Activated CD8-positive, alpha-beta memory T cell treated with anti-CD3 and anti-CD28 coated beads, Interleukin-2, amount 50 U/mL, for 48 hours (primary cell): ENCODE measurements at places on chromosomes 5 and 9.

DNA sequence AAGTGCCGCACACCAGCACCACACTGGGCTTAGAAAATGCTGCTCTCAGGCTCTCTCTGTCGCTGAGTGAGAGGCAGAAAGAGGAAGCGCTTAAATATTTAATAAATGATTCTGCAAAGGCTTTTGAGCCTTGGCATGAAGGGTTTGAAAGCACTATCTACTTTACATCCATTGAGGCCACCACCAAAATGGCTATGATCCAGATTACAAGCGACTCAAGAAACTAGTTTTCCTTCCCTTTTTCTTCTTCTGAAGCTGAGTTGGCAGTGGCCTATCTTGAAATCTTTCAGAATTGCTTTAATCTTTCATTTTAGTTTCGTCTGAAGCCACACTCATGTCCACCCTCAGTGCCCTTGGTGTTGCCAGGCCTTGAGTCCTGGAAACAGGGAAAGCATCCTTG is 59.5 kb downstream of the EBF1 start:
- no peak for DNase-seq

DNA sequence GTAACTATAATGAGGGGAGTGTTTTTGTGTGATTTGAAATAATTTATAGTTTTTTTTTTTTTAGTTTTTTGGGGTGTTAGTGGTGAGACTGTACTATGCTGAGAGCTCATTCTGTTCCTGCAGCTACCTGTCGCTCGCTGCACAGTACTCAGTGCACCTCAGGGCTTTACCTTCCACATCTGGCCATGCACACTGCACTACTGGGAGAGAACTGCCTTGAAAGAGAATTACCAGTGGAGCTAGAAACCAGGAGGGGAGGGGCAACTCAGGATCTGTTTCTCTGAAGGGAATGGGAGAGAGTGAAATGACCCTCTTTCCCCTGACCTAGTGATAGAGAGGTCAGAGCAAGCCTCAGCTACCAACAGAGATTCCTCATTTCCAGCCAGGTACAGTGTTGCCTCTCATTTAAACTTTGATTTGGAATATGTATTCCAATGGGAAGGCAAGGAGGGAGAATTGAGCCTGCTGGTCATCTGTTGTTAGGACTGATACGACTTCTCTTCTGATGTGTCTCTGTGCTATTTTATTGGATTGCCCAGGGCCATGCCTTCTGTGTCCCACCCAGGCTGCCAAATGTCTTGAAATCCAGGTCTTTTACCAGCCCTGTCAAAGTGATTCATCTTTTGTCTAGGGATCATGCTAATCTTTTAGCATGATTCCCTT is 8.9 kb downstream of the ATG10 start:
- DNase-seq = no peak

DNA sequence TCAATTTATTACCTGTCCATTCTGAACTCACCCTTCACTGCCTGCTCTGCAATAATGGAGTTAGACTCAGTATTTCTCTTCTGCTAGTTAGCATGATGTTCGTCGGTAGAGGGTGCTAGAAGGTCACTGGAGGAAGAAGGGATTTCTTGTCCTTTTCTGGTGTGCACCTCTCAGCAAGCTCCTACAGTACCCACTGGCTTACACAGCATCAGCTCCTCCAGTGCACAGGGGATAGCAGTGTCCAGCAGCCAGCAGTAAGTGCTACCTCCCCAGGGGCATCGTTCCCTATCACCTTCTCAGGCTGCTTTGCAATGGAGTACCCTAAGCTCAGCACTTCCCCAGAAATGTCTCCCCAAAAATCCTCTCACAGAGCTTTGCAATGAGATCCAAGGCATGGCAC is 45.9 kb upstream of the APC start:
- no peak for DNase-seq

GRCh38 chr5:133469252-133469651 is 143.1 kb downstream of the FSTL4 start:
- DNase-seq = no peak

DNA sequence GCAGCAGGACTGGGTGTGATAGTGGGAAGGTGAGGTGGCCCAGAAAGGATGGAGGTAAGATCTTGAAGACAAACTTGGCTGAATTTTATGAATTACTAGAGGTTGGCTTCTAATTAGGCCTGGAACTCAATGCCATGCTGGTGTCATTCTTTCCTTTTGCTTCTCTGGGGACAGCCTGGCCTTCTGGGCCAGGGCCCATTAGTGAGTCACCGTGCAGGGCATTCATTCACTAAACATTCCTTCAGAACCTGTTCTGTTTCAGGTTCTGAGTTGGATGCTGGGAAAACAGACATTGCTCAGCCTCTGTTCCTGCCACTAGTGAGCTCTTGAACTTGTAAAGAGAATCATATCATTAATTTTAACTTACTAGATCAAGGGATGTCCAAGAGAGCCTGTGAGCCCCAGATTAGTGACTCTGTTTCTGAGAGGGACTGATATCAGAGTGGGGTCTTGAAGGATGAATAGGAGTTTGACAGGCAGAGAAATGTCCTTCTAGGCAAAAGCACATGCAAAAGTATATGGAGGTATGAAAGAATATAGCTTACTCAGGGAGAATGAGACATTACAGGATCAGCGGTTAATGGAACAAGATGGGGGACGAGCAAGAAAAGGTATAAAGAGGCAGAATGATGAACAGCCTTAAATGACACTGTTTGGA is 66.5 kb downstream of the LHX2 start:
- DNase-seq = no peak

DNA sequence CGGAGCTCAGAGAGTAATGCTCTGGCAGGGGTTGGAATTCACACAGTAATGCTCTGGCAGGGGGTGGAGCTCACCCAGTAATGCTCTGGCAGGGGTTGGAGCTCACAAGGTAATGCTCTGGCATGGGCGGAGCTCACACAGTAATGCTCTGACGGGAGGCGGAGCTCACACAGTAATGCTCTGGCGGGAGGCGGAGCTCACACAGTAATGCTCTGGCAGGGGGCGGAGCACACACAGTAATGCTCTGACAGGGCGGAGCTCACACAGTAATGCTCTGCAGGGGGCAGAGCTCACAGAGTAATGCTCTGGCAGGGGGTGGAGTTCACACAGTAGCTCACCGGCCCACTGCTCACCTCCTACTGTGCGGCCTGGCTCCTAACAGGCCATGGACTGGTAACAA is 47.2 kb upstream of the LPCAT1 start:
- DNase-seq = no peak

- no peak for DNase-seq
Measured at GRCh38 chr9:15192856-15193255, 114.2 kb downstream of the TTC39B start.

DNA sequence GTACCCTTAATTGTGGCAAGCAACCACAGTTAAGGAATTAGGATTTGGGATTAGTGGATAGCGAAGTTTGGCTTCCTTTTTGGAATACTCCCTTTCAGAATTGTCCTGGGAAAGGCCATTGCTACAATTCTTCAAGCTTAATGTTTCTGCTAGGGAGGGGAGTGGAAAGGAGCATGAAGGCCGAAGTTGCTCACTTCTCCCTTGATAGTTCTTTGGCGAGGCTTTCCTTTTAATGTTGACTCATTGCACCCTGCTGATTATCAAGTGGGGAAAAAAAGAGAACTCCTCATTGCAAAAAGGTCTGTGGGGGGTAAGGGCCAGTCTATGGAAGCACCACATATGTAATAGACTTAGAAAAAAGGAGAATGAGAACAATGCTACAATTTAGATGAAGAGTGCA is 30.7 kb downstream of the GRIN3A start:
- DNase-seq = no peak

DNA sequence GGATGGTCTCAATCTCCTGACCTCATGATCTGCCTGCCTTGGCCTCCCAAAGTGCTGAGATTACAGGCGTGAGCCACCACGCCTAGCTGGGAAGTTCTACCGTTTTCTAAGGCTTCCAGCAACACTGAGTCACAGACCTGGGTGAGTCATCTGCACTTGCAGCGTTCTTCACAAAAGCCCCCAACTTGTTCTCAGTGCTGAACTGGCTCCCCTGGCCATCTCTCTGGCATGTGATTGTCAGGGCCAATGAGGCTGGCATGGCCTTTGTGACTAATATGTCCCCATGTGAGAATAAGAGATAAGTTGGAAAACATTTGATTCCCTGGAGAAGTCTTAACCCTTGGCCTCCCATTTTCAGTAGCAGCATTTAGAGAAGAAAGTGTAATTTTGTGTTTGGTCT is 124.4 kb downstream of the WDR41 start:
- no peak for DNase-seq

DNA sequence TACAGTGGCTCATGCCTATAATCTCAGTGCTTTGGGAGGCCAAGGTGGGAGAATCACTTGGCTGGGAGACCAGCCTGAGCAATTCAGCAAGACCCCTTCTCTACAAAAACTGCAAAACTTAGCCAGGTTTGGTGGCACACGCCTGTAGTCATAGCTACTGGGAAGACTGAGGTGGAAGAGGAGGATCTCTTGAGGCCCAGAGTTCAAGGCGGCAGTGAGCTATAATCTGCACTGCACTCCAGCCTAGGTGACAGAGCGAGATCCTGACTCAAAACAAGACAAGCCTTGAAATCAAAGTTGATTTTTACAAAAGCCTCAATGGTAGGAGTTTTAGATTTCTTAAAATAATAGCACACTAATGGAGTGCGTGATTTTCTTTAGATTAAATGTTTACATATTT is 14.6 kb downstream of the UBE2D2 start:
- no peak for DNase-seq

DNA sequence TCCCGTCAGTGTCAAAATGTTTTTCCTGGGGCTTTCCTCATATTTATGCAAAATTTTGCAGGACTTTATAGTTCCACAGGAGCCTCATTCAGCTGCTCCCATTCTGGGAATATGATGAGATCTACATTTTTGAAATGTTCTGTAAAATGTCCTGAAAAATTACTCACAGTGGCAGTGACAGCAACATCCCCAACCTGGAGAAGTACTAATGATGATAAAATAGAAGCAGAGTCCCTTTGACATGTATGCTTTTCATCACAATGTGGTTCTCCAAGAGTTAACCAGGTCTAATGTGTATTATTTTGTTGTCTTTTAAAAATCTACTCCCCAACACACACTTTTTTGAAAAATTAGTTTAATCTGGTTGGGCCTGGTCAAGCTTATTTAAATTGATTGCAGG is 36.1 kb downstream of the RORB start:
- DNase-seq = no peak

DNA sequence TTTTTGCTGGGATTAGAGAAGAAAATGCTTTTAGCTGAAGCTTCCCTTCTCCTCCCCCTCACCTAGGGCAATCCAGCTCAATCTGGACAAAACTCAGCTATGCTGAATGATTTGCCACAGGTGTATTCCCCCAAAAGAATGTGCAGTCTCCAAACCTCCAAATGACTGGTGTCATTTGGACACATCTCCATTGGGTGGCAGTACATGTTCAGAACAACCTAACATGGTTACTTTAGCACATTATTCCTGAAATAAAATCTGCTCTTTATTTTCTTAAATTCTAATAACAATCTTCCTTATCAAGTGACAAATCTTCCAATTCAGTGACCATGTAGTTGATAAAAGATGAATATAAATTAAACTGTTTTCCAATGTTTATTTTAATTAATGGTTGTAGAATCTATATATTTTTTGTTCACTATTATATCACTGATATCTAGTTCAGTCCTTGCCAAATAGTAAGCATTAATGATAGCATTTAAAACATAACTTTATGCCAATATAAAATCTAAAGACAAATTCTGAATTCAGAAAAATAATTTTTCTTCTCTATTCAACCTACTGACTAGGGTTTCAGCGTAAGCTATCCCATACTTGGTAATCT is 61.3 kb upstream of the MOCS2 start:
- DNase-seq = no peak

- DNase-seq = peak; percentile 69
Measured at GRCh38 chr5:143023411-143024096, 253.4 kb downstream of the ARHGAP26 start.

DNA sequence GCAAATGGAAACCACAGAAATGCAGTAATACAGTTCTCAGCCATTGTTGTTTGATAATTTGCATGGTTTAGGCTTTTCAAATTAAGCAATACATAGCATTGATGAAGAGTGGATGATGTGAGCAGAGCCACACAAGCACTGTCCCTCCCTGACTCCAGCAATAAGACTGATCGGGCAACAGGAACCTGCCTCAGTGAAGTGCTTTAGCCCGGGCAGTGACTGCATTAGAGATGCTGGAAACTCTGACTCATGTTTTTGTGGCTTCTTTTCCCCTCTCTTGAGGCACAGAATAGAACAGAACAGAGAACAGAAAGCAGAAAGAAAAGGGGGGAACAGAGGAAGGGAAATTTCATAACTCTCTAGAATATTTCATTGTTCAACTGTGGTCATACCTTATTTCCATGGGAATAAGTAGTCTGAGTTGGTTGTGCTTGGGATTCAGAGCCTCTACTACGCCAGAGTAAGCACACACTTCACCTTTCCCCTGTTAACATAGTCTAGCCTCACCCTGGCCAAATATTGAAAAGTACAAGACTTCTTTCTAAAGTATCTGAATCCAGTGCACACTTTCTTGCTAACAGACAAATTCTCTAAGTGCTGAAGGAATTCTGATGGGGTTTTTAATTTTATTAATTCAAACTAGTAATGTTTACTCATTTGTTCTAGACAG is 164.8 kb upstream of the VCAN start:
- no peak for DNase-seq

DNA sequence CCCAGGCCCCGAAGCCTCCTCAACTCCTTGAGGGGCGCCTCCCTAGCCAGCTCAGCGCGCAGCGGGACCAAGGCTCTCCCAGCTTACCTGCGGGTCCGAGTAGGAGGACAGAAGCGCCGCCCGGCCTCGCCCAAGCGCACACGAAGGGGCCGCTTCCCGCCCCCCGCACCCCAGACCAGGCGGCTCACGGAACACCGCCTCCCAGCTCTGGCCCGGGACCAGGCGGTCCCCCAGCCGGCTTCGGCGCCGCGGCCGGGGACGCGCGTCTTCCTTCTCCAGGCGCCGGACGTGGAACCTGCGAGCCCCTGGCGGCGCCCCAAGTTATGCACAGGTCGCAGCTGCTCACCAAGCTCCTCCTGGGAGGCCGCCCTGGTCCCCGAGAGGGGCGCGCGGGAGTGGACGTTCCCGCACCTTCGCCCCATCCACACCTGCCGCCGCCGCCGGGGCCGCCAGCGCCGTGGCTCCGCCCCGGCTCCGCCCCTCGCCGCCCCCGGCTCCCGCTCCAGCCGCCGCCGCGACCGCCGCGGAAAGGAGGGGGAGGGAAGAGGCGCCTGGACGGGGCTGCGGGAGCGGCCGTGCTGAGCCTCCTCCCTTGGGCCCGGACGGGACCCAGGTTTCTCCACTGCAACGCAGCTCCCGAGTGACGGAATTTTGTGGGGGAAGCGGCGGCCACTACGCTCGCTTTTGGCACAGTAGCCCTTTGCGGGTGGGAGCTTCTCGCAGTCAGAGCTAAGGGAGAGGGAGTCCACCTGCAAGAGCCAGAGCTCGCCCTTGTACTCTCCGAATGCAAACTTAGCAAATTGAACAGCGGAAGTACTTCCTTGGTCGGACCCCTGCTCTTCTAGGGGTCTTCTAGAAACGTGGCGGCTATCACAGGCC is 77.5 kb upstream of the IFNE start:
- peak; percentile 72 for DNase-seq

- DNase-seq = no peak
Measured at GRCh38 chr5:56330806-56331205, 97.7 kb upstream of the ANKRD55 start.
